Brain microvascular endothelial cell (primary cell): ENCODE measurements at places on chromosomes 12 and 14.

DNA sequence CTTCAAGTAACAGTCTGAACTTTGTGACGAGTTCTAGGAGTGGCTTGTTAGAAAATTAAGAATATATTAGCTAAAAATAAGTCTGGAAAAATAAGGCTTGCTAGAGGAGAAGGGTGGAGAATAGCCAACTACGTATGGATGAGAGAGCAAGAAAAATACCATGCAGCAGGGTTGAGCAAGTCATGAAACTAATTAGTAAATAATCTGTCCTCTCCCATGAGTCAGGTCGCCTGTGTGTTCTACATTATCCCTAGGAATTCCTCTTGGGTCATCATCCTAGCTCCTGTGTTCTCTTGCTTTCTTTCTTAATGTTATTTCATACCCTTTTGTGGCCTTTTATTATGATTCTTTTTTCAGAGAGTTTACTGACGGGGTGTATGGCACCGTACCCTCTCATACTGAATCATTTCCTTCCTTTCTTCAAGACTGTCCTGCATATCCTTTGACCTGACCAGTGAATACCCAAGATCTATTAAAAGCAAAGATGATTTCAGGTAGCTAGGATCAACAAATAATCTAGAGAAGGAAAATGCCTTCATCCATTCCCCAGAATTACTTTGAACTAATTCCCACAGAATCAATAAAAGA, 177.2 kb upstream of the NPAS3 start:
- peak; percentile 63 for DNase-seq

GRCh38 chr14:41749429-41749828, 142.8 kb downstream of the LRFN5 start:
- peak; percentile 14 for DNase-seq

- DNase-seq, result no peak
These were observed 15.0 kb downstream of the POLE start for GRCh38 chr12:132672116-132672515.

DNA sequence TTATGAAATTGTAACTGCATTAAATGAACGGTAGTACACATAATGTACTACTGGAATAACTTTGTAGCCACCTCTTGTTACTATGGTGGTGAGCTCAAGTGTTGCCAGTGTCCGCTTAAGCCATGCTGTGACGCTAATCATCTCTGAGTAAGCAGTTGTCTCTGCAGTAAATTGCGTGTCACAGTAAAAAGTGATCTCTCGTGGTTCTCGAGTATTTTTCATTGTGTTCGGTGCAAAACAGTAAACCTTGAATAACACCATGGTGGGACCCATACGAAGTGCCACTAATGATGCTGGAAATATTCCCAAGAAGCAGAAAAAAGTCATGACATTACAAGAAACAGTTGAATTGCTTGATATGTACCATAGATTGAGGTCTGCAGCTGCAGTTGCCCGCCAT, 524.8 kb downstream of the SOX5 start:
- no peak for DNase-seq

DNA sequence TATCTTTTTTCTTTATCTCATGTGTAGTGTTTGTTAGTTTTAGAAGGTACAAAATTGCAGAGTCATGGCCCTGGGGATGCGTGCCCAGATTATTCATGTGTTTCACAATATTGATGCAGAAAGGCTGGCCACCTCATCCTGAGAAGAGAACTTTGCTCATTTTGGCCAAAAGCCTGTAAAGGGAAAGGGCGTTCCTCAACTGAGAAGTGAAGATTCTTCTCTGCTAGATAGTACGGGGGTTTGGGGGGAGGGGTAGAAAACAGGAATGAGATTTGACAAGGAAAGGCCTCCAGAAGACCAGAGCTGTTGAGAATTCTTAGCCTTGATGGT, 1.7 kb downstream of the MGST1 start:
- peak; percentile 95 for DNase-seq

GRCh38 chr14:33728010-33728498, 222.8 kb downstream of the EGLN3 start:
- no peak for DNase-seq

- no peak for DNase-seq
These were observed 1023.2 kb downstream of the TMTC2 start for GRCh38 chr12:83709899-83710298.

GRCh38 chr14:25090716-25091454, 40.9 kb upstream of the STXBP6 start:
- peak; percentile 1 for DNase-seq

- DNase-seq, result peak; percentile 34
These were observed 2.2 kb downstream of the PDZRN4 start for GRCh38 chr12:41190338-41190737.

- no peak for DNase-seq
These were observed 196.9 kb upstream of the NOVA1 start for GRCh38 chr14:26794731-26795130.

GRCh38 chr12:39176356-39176755, 266.6 kb downstream of the KIF21A start:
- no peak for DNase-seq

DNA sequence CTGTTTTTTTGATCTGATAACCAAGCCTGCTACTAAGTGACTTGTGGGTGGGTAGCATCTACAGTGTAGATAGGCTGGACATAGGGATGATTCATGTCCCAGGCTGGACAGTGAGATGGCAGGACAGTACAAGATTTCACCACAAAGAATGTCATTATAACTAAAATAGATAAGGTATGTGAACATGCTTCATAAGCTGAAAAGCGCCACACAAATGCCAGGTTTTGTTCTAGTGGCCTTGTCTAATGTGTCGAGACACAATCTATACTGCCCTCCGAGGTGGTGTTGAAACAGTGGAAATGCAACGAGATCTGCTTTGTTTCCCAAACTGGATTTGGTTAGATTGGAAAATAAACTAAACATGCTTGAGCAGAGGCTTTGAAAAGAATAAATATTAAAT, 4.4 kb downstream of the LGALS3 start:
- DNase-seq, result peak; percentile 72

DNA sequence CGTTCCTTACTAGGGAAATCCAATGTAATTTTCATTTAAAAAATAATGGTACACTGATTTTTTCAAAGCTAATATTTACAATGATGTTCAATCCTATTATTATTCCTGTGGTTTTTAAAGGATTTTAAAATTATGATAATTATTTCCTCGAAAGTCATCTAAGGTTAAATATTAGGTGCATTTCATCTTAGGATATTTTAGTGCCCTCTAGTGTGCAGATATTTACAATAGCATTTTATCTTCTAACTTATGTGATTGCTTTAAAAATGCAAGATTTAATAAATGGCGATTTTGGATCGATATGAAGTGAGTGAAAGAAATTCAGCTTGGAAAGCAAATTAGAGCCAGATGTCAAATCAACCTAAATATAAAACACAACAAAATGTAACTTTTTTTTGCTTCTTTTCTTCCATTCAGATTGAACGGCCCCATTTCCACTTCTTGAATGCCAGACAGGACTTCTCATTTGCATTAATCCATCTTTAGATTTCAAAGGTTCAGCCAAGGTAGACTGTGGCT, 293.5 kb downstream of the SLC6A15 start:
- DNase-seq, result no peak

DNA sequence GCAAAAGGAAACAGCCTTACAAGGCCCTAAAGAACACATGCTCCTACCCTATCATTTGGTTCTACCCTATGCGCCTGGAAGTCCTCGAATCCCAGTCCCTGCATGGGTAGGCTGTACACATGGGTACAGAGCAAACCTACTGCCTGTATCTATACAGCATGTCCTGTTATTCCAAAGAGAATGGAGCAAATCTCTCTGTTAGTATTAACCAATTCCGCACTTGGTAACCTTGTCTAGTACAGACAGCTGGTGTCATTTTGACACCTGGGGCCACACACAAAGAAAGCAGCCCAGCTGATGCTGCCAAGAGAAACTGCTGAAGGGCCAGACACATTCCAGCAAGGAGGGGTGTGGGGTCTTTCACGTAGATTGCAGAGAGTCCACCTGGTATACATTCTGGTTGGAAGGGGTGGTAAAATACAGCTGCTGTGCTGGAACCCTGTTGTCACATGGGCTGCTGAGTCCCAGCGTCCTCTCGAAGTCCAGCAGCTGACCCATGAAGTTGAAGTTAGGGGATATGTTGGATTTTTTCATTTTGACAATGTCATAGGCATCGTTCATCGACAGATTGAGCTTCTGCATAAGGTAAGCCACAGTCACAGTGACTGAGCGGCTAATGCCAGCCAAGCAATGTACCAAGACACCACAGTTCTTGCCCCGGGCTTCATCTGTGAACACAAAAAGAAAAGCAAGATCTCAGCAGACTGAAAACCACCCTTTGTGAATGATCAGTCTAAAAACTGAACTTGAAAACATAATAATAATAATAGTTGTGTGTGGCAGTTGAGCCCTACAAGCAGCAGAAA, 3.2 kb downstream of the DUSP6 start:
- peak; percentile 2 for DNase-seq

- no peak for DNase-seq
These were observed 47.3 kb upstream of the BCL2L14 start for GRCh38 chr12:12023456-12023855.

DNA sequence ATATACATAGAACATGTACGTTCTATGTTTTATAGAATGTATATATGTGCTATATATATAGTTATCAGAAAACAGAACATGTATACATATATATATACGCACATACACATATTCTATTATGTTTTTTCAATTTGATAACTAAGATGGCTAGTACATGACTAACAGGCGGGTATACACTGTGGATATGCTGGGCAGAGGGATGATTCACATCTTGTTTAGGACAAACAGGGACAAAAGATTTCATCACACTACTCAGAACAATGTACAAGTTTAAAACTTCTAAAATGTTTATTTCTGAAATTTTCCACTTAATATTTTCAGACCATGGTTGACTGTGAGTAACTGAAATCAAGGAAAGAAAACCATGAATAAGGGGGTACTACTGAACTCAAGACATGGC, 17.4 kb downstream of the TIMELESS start:
- no peak for DNase-seq

- no peak for DNase-seq
These were observed 29.5 kb downstream of the SLC8B1 start for GRCh38 chr12:113305281-113305856.

- DNase-seq, result no peak
These were observed 111.2 kb downstream of the ITPR2 start for GRCh38 chr12:26721800-26722199.

DNA sequence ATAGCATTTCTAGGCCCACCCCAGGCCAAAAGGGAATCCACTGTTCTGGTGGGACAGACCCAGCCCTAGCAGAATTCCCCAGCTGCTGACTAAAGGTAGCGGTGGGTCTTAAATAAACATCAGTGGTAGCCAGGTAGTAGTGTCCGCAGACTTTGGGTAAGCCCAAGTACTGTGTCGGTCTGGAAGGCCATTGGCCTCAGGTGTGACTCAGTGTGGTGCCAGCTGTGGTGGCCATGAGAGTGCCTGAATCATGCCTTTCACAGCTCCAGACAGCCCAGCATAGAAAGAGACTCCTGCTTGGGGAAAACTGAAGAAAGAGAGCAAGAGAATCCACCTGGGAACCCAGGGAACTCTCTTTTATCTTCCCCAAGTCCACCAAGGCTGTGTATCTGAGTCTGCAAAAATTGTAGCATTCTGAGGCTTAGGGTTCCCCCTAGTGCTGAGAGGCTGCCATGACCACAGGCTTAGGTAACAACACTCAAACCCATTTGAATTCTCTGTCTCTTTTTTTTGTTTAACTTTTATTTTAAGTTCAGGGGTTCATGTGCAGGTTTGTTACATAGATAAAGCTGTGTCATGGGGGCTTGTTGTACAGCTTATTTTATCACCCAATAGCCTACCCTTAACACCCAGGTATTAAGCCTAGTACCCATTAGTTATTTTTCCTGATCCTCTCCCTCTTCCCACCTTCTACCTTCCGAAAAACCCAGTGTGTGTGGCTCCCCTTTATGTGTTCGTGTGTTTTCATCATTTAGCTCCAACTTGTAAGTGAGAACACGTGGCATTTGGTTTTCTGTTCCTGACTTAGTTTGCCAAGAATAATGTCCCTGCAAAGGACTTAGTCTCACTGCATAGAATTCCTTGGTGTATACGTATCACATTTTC, 16.7 kb upstream of the CD163L1 start:
- peak; percentile 64 for DNase-seq

DNA sequence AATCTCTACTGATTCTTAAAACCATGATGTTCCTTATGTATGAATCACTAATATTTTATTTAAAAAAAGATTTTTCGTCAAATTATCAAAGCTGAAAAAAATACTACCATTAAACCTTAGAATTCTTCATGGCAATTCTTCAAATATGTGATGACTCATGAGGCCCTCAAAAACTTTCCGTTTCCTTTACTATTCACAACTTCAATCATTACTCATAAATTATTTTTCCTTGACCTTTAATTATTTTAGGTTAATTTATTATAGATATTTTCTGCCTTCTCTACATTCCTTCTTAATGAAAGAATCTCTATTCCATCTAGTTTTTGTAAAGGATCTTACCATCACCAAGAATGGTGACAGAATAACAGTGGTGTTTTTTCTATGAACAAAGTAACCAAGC, 162.1 kb upstream of the SOX5 start:
- no peak for DNase-seq

- DNase-seq, result no peak
These were observed 212.5 kb downstream of the TBX5 start for GRCh38 chr12:114193474-114193873.

- no peak for DNase-seq
These were observed 15.5 kb downstream of the TPCN1 start for GRCh38 chr12:113236539-113237399.

DNA sequence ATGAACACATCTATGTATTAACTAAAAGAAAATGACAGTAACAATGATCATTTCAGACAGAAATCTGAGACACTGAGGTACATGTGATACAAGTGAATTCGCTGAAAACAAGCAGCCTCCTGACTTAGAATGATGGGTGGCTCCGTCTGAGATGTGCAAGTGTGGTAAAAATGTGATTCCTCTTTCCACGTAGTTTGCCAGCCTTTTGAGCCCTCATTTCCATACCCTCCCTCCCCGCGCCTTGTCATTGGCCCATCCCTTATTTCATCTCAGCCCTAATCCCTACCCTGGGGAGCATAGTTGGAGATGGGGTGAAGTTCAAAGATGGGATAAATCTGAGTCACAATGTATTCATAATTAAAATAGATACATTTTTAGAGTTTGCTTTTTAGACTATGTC, 107.8 kb downstream of the BMP4 start:
- no peak for DNase-seq

GRCh38 chr14:21498540-21499526, 12.3 kb downstream of the METTL3 start:
- DNase-seq, result peak; percentile 43
